Activated T-helper 1 cell treated with Interleukin-2 at 50 U/mL for 16 hours (primary cell): ENCODE measurements at places on chromosomes 7 and 10.

DNA sequence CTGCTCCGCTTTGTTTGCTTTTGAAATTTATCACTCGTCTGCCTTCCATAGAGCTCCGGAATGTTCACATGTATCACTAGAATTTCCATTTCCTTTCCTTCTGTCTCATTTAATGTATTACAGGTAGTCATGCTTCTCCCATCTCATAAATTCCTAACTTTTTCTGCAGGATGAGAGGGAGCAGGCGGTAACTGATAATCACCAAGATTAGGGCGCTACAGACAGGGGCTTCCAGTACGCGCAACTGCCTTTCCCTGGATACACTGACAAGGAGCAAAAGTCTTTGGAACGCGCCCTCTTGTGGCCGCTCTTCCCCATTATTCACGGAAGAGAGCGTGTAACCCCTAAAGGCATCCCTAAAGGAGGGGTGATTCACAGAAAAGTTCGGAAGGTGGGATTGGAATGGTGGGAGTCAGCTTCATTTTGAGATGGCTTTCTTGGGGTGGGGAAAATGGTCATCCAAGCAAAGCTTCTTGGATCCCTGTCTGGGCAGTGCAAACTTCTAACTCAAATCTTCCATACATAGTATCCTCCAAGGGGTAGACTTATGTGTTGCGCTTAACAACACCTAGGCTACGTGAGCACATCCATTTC, 6.5 kb downstream of the INHBA start:
- no peak for DNase-seq

- no peak for DNase-seq
Measured at GRCh38 chr7:134731616-134732015, 47.8 kb upstream of the CALD1 start.

- DNase-seq = no peak
Measured at GRCh38 chr10:53075469-53075868, 302.9 kb upstream of the MBL2 start.

GRCh38 chr7:136640977-136641376, 227.5 kb upstream of the CHRM2 start:
- DNase-seq = no peak

- DNase-seq = no peak
Measured at GRCh38 chr10:123848564-123849457, 42.8 kb downstream of the CPXM2 start.

DNA sequence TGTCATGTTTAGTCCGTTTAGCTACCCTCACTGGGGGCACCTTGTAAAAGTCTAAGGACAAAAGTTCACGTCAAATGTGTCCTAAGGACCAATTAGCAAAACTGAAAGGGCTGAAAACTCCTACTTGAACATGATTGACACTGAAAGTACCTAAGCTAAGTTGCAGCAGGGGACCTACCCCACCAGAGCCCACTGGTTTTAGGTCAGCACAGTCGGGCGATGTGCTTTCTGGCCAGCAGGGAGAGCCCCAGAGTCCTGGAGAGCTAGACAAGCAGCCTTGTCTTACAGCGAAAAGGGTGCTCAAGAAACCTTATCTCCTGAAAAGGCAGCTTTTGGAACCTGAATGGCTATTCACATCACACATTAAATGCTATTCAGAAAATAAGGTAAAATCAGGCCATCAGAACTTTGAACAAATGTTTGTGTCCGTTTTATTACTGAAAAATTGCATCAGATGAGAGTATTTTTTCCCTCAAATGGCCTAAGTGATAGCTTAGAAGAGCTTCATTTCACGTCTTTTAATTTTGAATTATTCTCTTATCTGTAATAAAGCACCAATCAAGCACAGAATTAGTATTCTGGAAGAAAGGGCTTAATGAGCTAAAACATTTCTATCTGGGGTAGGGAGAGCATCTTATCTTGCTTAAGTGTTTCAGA, 52.2 kb upstream of the MKI67 start:
- DNase-seq = peak; percentile 15

GRCh38 chr10:132170561-132171361, 16.0 kb upstream of the DPYSL4 start:
- no peak for DNase-seq

- DNase-seq = no peak
Measured at GRCh38 chr7:46567858-46568257, 646.8 kb upstream of the IGFBP3 start.

GRCh38 chr7:84624927-84625326, 430.3 kb upstream of the SEMA3A start:
- DNase-seq = no peak

GRCh38 chr7:47142169-47142866, 439.6 kb downstream of the TNS3 start:
- no peak for DNase-seq

DNA sequence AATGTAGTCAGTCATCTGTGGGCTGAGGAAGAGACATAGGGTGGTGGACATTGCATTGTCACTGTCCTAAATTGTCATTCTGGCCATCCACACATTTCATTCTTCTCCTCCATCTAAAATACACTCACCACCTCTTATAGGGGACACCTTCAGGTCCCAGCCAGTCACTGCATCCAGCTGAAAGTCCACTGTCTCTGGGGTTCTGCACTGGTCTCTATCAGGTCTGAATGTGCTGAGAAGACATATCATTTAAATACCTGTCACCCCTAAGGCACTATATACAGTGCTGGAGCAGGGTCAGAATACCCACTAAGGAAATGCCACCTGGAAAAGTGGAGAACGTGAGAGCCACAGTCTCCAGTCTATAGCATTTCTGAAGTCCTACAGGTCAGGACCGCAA, 29.6 kb downstream of the SH2D4B start:
- DNase-seq = no peak

DNA sequence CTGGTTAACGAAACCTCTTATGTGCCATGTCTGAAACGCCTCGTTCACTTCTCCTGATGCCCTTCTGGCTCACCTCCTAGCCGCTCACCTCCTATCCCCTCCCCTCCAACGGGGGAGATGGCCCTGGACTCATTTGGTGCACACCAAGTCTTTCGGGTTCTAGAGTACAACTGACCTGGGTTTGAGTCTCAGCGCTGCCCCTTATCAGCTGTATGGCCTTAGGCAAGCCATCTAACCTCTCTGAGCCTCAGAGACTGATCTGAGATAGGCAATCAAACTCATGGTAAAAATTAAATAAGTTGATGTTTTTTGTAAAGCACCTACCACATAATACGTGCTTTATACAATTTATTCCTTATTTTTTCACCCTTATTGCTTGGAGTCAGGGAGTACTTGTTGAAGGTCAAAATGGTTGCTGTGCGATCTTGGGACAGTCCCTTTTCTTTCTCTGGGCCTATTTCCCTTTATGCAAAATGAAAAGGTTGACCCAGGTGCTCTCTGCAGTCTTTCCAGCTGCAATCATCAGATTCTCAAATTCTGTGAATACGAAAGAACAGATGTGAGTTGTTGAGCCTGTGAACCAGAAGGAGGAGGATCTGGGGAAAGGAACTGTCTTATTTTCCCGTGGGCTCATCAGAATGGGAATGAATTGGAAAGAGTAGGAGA, 31.2 kb upstream of the PLEKHA1 start:
- no peak for DNase-seq

DNA sequence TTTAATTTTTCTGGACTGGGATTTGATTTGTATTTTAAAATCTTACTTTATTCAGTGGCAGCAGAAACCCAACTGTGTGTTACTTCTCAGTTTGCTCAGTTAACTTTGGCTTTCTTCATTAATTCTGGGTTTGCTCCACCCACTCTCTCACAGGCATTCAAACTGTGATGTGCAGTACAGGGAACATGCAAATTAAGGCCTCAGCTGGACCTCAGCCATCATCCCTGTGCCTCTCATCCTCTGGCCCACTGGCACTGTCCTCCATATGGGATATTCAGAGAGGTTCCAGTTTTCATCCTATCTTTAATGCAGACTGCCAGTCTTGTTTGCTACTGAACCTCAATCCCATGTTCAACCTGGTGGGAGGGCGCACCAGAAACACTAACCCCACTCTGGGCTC, 743.4 kb upstream of the IGFBP3 start:
- DNase-seq = no peak

GRCh38 chr7:123133924-123134323, 65.8 kb downstream of the SLC13A1 start:
- no peak for DNase-seq

- no peak for DNase-seq
Measured at GRCh38 chr7:32092346-32092745, 22.1 kb upstream of the PDE1C start.

DNA sequence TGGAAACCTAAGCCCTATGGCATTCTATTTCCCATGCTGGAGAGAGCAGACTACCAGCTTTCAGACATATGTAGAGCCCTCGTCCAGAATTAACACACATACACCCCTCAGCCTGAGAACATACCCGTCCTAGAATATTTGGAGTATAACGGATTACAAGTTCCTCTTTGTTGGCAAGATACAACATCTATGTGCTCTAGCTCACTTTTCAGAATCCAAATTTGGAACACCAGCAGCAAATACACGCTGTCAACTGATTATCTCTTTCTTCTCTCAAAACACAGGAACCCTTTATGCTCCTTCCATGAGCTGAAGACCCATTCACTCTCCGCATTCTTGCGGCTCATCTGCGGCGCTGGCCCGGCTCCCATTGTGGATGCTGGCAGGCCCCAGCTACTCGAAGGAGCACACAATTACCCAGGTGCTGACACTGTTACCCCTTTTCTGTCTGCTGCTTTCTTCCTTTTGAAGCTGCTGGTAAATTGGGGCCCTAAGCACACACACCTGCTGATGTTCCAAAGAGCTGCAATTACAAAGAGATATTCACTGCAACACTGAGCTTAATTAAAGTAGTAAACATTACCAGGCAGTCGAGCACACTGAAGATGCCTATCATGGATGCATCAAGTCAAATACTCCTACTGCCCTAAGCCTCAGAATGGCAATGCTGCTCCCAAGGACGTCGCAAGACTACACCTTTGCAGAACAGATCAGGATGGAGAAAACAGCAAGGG, 70.0 kb downstream of the VOPP1 start:
- DNase-seq = no peak

- DNase-seq = no peak
Measured at GRCh38 chr7:140205600-140205999, 28.8 kb upstream of the KDM7A start.

GRCh38 chr7:473211-473734, 46.4 kb downstream of the PDGFA start:
- no peak for DNase-seq

DNA sequence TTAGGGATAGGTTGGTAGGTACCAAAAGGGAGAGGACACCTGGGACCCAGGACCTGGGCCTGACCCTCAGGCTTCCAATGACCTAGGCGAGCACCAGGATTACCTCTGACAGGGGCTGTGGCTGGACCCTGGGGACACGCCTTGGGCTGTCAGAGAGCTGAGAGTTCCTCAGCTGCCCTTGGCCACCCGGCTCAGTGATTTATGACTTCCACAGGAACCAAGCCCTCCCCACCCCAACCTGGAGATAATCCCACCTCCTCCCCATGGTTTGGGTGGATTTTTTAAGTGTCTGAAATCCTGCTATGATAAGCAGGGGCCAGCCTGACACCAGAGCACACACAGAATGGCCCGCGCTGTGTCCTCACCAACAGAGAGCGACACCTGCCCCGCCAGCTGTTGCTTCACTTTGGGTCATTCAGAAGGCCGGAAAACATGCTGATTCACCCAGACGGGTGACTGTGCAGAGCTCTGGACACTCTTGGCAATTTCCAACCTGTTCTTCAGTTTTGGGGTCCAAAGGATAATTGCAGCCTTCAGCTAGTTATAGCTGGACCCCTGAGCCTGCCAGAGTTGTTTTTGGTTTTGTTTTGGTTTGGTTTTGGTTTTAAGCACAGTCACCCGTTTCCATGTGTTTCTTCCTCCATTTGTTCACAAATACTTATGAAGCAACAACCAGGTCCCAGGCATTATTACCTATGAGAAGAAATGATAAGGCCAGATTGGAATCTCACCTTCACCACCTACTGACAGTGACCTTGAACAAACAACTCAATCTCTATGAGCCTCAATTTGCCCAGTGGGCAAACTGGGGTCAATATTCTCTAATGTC, 78.2 kb downstream of the RAB11FIP2 start:
- DNase-seq = no peak

GRCh38 chr10:100685331-100685730, 60.1 kb upstream of the PAX2 start:
- DNase-seq = no peak

DNA sequence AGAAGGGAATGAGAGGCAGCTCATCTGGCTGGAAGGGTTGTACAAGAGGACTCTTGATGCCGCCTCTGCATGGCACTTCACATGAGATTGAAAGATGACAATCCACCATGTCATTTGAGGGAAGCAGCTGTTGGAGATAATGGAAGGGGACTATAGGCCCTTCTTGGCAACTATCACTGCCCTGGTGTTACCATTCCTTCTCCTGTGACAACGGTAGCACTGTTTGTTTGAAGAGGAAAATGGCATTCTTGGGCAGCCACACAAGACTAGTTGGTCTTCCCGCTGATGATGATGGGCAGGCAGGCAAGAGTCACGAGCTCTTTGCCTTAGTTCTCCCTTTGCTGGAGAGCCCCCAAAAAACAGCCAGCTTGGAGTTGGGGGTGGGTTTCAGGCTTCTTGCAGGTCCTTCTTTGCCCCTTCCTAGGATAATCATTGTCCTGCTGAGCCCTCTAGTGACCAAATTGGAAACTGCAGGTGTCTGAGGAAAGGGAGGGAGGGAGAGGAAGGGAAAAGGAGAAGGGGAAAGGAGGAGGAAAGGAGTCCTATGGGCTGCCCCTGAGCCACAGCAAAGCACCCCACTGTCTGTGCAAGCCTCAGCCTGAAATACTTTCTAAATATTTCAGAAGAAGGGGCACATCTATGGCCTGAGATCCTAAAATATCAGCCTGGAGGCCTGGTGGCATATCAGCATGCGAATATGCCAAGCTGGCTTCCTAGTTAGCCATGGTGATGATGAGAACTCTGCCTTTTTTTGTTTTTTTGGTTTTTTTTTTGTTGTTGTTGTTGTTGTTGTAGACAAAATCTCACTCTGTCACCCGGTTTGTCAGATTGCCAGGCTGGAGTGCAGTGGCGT, 165.6 kb upstream of the KMT2E start:
- no peak for DNase-seq

- DNase-seq = no peak
Measured at GRCh38 chr10:128286762-128287500, 160.7 kb upstream of the MKI67 start.

GRCh38 chr10:70615784-70616522, 13.4 kb upstream of the PRF1 start:
- no peak for DNase-seq

- DNase-seq = no peak
Measured at GRCh38 chr7:100464791-100465190, 731 bp upstream of the SPACDR start.

- DNase-seq = peak; percentile 74
Measured at GRCh38 chr10:128211953-128212727, 85.9 kb upstream of the MKI67 start.

DNA sequence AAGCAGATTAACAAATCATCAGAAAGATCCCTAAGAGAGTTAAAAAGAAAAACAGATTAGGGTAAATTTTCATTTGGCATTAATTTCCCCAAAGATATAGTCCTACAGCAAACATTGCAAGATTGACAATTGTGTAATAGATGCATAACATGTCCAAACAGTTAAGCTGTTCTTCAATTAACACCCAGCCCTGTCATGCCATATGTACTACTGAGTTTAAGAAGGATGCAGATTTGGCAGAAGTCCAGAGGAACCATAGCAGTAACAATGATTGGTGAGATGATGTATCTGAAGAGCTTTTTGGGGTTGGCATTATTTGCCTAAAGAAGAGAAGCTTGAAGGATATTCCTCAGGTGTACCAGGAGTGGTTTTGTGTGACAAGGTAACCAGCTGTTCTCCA, 287.6 kb downstream of the LRMDA start:
- no peak for DNase-seq
